Frontal cortex (tissue), 4 donors: ENCODE measurements at places on chromosomes 12 and 14. TPM values are rescaled to one million over a fixed set of nuclear protein-coding genes. Genes with fewer than 3 reads are reported as not detected.

DNA sequence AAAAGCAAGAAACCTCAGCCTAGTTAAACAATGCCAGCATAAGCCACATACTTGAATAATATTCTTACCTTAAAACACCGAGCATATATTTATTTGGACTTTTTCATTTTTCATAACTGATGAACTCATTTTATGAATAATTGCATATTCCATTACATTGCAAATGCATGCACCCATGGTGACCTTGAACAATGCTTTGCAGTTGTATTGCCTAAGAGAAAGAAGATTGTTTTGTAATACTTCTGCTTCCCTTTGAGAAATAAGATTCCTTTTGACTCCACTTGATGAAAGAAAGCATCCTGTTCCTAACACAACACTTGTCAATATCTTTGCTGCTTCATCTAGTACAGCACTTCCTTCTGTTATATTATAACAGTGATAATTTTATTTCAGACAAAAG, 1182.2 kb downstream of the FLRT2 start:
- no peak for DNase-seq

GRCh38 chr12:56040151-56040550, 1.6 kb upstream of the RPS26 start:
- no peak for DNase-seq

APOF gene
- total RNA-seq: not detected

DNA sequence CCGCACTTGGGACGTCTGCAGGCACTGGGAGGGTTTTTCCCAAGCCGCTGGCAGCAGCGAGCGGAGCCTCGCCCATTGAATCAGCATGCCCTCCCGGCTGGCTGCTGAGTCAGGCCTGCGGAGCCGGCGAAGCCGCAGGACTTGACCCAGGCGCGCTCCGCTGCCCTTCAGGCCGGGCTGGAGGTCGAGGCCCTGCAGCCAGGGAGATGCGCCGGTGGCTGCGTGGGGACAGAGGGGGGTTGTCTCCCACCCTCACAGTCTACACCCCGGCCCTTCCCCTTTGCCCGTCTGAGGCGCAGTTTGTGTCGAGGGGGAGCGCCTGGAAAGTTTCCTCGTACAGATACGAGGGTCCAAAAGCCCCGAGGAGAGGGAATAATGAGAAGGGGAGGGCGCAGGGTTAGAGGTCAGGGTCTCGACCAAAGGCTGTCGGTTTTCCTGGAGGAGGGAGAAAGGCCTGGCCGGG, 759 bp upstream of the KLC1 start:
- peak; percentile 55 for DNase-seq

GRCh38 chr12:103840462-103840875, 565 bp downstream of the NT5DC3 start:
- peak; percentile 14 for DNase-seq

GRCh38 chr14:99029916-99030305, 242.1 kb downstream of the BCL11B start:
- no peak for DNase-seq

RTL1 gene
- total RNA-seq: not detected

DNA sequence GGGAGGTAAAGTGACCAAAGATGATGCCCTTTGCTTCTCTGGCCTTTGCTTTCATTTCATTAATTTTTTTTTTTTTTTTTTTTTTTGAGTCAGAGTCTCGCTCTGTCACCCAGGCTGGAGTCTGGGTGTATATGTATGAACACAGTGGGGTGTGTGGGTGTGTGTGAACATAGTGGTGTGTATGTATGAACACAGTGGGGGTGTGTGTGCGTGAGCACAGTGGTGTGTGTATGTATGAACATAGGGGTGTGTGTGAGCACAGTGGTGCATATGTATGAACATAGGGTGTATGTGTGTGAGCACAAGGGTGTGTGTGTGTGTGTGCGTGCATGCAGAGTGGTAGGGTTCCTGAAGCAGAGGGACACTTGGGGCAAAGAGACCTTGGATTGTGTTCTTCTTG, 9.6 kb downstream of the KLC1 start:
- DNase-seq: no peak

RNASE2 gene
- total RNA-seq: not detected

DNA sequence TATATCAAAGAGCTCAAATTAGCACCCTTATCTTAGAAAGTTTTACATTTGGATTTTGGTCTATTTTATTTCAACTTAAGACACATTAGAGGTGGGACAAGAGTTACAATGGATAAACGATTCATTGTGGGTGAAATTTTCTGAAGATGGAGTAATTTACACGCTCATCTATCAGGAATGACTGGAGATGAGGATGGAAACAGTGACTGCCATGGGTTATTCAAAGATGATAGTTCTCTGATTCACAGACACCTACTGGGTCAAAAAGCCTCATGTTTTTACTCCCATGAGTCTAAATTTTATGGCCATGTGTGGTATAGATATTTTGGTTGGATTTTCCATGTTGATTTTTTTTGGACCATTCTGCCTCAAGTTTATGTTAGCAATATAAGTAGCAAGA, 22.1 kb downstream of the SAMD4A start:
- DNase-seq: no peak
